Stimulated activated CD4-positive, alpha-beta T cell treated with anti-CD3 and anti-CD28 coated beads, Interleukin-1b, Interleukin-23, amount 100 ng/mL, for 4 hours (primary cell): ENCODE measurements at places on chromosomes 16 and 17.

- DNase-seq, result no peak
Observed at GRCh38 chr16:2952679-2953078, 11.4 kb upstream of the KREMEN2 start.

- no peak for DNase-seq
Observed at GRCh38 chr16:2299121-2299914, 31.4 kb upstream of the RNPS1 start.

GRCh38 chr17:55588446-55589242 lies 77.4 kb upstream of the SMIM36 start:
- no peak for DNase-seq

DNA sequence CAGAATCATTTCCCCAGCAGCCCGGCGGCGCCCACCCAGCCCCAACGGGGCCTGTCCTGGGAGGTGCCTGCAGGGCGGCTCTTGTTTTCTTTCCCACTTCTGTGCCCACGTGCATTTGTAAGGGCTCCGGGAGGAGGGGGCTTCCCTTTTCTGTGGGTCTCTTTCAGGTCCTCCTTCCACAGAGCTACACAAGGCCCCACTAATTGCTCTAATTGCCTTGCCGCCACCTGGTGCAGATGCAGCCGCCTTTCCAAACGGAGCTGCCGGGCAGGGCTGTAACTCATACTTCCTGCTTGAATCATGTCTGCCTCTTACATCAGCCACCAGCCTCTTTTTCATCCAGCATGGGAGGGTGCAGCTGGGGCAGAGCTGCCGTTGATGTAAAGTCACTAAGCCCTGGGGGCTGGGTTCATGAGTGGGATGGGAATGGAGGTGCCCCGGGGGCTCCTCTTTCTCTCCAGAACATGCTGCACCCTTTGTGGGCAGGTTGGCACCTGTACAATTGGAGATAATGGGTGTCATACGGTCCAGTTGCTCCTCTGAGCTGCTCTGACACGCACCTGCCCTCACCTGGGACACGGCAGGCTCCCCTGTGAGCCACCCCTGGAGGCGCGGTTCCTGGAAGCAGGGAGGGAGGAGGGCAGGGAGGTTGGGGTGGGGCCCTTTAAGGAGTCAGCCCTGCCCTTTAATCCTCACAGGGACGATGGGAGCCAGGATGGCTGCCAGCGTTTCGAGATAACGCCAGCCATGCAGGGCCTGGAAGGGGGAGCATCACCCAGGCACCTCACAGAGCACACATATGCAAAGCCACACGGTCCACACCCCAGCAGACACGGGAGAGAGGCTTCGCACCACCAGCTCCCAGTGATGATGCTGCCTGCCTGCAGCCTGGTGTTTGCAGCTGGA lies 41.1 kb upstream of the KLHDC4 start:
- peak; percentile 53 for DNase-seq

DNA sequence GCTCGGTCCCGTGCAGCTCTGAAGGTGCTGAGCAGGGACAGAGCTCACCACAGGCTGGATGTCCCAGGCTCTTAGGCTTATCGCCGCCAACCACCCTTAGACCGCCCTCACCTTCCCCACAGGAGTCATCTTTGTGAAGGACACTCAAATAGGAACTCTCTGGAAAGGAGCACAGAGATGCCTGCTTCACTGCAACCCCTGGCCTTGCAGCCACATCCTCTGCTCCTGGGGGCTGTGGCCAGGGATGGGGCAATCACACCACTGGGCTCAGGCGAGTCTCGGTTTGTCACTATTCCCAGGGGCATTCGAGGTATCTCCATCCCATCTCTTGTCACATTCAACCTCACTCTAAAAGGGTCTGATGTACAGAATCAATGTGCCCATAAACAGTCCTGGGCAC lies 10.9 kb downstream of the ZDHHC1 start:
- DNase-seq, result no peak

DNA sequence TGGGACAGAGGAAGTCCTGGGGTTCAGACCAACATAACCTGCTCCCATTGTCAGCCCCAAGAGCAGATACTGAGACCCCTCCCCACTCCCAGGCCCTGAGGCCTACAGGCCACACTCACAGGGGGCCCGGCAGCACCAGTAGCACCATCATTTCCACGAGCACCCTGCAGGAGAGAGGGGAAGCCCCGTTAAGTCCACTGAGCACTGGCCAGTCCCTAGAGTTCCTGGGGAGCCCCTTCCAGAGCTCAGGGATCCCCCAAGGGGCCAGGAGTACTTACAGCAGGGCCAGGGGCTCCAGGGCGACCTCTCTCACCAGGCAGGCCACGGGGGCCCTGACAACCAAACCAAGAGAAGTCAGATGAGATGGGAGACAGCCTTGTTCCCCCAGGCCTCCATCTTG lies 5.4 kb downstream of the COL1A1 start:
- no peak for DNase-seq

- DNase-seq, result no peak
Observed at GRCh38 chr17:48294806-48295361, 135.1 kb downstream of the SKAP1 start.

GRCh38 chr17:14015271-14015670 lies 54.0 kb upstream of the COX10 start:
- no peak for DNase-seq

- no peak for DNase-seq
Observed at GRCh38 chr16:11639925-11640899, 28.0 kb upstream of the SNN start.

DNA sequence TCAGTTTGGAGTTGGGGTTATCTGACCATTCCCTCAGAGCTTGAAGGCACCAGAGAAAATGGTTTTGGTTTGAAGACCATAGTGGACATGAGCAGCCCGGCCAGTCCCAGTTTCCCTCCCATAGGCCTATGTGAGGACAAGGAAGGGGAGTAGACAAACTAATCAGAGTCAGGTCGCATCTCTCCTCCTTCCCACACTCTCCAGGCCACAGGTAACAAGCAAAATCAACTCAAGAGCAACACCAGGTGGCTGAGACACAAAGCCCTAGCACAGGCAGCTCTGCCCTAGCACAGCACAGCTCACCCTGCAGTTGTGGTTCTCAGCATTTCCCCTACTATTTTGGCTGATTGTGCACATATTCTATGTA lies 7.2 kb downstream of the SUPT4H1 start:
- DNase-seq, result peak; percentile 48

DNA sequence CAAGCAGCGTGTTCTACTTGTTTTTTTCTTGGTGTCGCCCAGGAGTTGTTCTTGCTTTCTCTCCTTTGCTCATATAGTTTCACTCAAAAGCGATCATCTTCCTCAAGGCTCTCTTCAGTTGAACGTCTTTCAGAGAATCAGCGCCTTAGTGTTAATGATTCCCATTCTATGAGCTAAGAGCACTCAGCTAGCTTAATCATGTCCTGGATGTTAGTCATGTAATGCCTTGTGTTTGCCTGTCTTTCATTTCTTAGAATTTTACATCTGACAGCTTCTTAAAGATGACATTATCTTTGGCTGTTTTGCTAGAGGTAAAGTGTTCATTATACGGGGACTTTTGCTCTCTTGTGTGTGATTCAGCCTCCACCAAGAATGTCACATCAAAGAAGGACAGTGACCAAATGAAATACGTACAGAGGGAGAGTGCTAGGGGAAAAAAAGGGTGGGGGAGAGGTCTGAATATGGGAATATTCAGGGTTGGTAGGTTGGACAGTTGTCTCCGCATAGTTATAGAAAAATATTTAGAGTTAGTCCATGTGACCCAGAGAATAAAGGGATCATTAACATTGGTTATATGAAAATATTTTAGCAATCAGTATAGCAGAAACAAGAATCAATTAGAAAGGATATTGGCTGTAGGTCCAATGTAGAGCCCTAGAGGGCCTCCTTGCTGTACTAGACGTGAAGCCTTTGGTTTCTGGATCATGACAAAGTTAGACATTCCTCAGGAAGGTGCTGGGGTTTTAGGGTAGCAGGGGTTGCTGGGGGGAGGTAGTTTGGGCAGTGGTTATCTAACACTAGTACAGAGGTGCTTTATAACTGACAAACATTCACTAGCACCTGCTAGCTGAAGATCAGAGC lies 31.9 kb upstream of the ANKFN1 start:
- no peak for DNase-seq

GRCh38 chr16:67917140-67917851 lies 14.4 kb downstream of the CTRL start:
- no peak for DNase-seq

GRCh38 chr17:75315541-75316243 lies 26.5 kb upstream of the SLC25A19 start:
- DNase-seq, result no peak

DNA sequence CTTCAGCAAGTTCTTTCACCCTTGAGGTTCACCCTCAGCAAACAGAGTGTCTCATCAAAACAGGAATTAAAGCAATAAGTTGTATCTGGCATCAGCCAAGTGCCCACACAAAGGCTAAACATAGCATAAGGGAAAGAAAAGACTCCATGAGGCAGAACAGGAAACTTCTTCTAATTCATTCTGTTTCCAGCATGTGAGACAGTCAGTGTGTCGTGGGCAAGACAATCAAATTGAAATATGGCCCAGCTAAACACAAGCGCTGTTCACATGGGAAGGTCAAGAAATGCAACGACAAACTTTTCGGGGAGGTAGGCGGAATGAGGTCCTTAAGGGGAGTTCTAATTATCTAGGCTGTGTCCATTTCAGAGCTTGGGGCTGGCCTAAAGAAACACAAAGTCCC lies 393.4 kb downstream of the HAPSTR1 start:
- DNase-seq, result no peak

GRCh38 chr17:27879987-27880608 lies 13.1 kb downstream of the LYRM9 start:
- DNase-seq, result peak; percentile 50

GRCh38 chr17:32769846-32770245 lies 107.1 kb downstream of the MYO1D start:
- no peak for DNase-seq

GRCh38 chr16:65660390-65660789 lies 538.5 kb upstream of the CDH11 start:
- no peak for DNase-seq

GRCh38 chr17:50270435-50271362 lies 3.6 kb upstream of the TMEM92 start:
- DNase-seq, result no peak

- DNase-seq, result no peak
Observed at GRCh38 chr17:73551759-73552158, 92.5 kb downstream of the SDK2 start.

DNA sequence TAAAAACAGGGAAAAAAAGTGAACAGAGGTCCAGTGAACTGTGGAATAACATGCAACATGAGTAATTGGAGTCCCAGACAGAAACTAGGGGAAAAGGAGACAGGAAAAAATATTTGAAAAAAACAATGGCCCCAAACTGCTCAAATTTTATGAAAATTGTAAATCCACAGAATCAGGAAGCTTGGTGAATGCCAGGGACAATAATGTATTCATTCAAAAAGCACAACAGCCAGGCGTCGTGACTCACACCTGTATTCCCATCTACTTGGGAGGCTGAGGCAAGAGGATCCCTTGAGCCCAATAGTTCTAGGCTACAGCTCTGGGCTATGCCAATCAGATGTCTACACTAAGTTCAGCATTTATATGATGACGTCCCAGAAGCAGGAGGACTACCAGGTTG lies 23.7 kb downstream of the NCOR1 start:
- no peak for DNase-seq

- no peak for DNase-seq
Observed at GRCh38 chr16:25151996-25152395, 40.5 kb downstream of the LCMT1 start.

- no peak for DNase-seq
Observed at GRCh38 chr16:72856797-72857196, 191.1 kb downstream of the ZFHX3 start.

DNA sequence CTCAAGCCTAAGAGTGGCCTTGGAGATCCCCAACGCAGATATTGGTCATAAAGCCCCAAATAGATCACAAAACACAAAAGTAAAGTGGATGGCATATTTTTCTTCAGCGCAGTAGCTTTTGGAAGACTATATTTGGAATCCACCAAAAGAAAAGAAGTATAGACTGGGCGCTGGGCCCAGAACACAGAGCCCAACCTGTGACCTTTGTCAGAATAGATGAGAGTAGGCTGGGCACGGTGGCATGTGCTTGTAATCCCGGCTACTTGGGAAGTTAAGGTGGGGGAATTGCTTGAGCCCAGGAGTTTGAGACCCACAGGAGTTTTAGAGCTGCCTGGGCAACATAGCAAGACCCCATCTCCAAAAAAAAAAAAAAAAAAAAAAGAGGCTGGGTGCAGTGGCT lies 14.6 kb downstream of the SCIMP start:
- no peak for DNase-seq

DNA sequence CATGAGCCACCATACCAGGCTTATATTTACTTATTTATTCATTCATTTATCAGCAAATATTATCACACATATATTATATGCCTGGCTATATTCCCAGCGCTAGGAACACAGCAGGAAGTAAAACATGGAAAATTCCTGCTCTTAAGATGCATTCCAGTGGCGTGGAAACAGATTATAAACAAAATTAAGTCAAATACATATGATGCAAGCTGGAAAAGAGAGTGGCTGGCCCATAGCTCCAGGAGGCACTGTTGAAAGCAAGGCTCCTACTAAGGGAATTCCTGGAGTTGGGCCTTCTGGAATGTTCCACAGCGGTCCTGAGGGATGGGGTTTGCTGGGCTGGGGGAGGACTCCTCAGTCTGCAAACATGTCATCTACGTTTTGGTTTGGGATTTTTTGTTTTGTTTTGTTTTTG lies 18.4 kb downstream of the ADCY9 start:
- DNase-seq, result no peak

DNA sequence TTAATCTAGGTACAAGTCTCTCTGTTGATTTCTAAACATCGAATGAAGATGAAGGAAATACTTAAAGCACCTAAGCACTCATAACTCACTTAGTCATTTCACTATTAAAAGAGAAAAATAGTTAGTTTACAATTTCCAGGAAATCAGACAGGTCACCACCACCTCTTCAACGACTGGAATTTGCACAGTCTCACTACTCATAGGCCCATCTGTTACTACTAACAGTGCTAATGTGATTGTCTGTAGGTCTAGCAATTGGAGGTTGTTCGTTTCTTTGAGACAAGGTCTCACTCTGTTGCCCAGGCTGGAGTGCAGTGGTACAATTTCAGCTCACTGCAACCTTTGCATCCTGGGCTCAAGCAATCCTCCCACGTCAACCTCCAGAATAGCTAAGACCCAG lies 444.6 kb downstream of the MAF start:
- no peak for DNase-seq

DNA sequence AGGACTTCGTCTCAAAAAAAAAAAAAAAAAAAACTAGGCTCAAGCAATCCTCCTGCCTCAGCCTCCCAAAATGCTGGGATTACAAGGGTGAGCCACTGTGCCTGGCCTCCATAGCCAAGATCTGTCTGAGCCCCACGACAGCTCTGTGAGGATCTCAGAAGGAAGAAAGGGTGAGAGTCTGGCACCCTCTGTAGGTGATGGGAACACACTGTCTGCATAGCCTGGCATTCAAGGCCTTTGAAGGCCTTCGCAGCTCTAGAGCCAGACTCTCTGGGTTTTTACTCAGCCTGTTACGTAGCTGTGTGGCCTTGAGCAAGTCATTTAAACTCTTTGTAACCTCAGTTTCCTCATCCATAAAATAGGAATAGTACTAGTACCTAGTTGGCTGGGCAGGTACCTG lies 6.3 kb upstream of the XPO6 start:
- DNase-seq, result peak; percentile 48

- DNase-seq, result no peak
Observed at GRCh38 chr17:54948380-54948779, 20.1 kb downstream of the COX11 start.

- DNase-seq, result no peak
Observed at GRCh38 chr16:56849690-56850680, 15.0 kb upstream of the SLC12A3 start.

GRCh38 chr17:44071772-44072171 lies 1.2 kb downstream of the G6PC3 start:
- no peak for DNase-seq
